ENCODE measurements at places on chromosomes 3 and 15.
A peak's percentile ranks its signal among the peaks of the same experiment; 100 is the strongest.

DNA sequence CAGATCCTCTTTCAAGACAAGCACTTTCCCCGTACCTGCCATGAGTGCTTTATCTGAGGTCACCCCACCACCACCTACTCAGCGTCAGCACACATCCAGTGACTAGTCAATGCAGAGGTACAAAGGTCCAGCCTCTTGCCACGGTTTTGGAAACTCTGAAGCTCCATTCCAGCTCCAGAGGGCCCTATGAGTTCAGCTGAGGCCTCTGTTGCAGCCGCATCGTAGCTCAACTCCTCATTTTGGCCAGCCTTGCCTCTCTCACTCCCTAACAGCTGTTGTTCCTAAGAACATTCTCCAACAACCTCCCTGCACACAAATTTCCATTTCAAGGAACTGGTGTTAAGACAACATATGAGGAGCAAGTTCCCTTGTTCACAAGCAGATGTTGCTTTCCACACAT is 405.1 kb upstream of the PROK2 start:
- no peak for DNase-seq

DNA sequence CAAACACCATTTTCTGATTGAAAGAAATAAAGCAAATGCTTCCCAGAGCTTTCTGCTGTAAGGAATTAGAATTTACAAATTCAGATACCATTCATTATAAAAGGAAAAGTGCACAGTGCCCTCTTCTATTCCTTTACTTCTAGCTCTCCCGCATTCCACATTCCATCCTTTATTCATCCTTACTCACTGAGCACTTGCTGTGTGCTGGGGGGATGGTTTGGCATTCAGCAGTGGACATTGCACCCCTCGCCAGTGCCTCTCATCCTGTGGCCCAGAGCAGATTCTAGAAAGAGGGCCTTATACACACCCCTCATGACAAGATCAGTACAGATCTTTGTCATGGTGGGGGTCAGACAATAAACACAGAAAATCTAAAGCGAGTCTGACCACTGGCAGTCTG is 73.0 kb downstream of the MGLL start:
- no peak for DNase-seq

DNA sequence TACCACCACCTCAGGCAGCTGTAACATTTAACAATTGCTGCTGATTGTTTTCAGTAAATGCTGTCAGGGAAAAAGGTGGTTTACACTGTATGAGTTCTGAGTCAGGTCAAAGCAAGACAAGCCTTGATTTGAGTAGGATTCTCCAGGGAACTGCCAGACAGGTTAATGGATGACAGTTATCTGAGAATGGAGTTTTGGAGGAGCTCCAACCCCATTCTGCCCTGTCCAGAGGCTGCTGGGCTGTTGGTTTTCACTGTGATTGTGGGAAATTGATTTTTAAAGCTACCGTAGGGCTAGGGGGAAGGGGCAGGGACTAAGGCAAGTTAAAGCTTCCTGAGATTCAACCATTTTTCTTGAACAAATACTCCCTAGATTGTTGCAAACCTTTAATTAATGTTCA is 39.9 kb downstream of the TICRR start:
- no peak for DNase-seq

DNA sequence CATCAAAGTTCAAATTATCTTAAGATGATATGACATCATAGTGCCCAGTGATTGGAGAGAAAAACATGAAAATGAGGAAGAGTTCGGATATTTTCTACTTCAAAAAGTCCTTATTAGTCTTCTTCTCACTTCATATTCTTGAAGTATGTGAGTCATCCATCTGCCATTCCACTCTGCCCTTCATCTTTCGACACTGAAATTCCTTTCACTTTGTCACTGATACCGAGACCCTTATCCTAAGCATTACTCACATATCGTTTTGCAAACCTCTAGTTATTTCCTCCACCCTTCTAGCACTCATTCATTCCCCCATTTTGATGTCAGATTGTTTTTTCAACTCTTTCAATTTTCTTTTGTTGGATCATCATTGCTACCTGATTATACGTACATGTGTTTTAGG is 4.0 kb downstream of the OR5H14 start:
- no peak for DNase-seq

GRCh38 chr15:58551764-58552504 is 120.1 kb downstream of the LIPC start:
- no peak for DNase-seq

- no peak for DNase-seq
These were observed 435.7 kb downstream of the NAALADL2 start for GRCh38 chr3:175294793-175295192.

GRCh38 chr3:172869368-172869771 is 118.8 kb downstream of the ECT2 start:
- no peak for DNase-seq

DNA sequence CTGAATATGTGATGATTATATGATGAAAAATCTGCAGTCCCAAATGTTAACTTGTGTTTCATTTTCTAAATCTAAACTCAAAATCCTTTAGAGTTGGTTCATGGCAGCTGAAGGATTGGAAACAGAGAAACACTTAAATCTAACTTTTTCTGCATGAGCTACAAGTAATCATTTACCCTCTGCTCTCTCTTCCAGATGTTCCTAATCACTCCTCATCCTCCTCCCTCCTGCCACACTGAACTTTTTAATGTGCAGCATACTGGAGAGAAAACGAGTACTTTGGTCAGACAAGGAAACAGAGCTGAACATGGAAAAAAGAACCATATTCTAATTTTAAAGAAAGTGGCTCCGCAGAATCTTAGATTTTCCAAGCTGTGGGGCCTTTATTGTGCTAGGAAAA is 321.2 kb upstream of the COL8A1 start:
- DNase-seq, result no peak

DNA sequence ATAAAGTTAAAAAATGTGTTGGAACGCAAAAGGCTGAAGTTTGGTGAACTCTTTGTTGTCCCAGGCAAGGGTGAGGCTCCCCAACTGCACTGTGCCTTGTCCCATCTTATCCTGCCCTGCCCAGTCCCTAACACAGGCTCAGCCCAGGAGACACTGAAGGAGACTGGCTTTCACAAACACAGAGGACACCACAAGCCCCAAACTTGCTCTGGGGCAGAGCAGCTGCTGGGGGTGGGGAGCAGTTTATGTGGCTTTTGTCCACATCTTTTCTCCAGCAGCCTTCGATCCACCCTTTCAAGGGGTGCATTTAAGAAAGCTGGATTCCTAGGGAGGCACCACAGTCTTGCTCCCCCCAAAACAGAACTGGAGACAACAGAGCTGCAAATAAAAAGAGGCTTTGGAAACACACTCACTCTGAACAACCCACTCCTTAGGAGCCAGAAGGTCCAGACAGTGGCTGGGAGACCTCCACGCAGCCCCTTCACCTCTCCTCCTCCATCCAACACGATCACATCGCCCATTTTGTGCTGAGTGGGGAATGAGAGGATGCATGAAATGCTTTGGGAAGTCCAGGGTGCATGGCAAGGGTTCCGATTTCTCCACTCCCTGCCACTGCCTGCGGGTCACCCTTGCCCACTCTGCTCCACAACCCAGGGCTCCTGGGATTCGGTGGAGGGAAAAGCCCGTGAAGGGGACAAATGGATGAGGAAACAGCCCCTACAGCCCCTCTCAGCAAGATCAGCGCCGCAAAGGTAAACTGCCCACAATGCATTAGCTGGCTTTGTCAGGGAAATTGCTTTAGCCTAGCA is 260.5 kb upstream of the TLE3 start:
- no peak for DNase-seq

DNA sequence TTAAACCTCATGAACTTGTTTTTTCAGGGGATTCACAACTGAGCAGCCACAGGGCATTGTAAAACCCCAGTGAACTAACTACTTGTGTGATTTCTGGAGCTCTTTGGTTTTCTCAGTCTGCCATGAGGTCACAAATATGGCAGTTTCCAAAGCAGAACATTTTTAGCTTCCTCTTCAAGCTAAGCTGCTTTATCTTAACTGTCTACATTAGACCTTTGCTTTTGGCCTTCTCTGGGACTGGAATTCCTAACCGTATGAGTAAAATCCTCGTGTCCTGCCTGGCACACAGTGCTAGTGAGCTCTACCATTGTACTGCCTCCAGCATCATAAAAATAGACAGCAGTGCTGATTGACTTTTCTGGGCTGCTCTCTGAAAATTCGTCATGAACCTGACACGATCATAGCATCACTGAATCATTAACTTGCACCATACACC is 22.1 kb downstream of the CDIN1 start:
- DNase-seq, result no peak

DNA sequence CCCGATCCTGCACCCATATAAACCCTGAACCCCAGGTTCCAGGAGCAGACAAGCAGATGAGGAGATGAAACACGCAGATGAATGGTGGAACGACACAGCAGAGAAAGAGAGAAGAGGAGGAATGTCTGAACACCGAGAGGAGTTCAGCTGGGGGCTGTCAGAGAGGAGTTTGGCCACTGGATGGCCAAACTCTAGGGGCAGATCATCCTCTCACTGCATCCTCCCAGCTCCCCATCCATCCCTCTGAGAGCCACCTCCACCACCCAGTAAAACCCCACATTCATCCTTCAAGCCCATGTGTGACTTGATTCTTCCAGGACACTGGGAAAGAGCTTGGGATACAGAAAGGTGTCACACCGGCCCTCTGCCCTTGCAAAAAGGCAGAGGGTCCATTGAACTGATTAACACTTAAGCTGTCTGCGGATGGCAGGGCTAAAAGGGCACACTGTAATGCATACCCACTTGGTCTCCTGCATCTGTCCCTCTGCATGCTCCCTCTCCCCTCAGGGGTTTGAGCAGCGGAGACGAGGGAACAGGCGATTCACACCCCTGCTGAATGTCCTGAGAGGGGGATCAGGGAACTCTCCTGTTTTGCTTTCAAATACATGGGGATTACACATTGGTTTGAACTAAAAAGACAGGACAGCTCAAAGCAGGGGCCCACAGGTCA is 53.8 kb downstream of the TMED3 start:
- DNase-seq, result no peak

DNA sequence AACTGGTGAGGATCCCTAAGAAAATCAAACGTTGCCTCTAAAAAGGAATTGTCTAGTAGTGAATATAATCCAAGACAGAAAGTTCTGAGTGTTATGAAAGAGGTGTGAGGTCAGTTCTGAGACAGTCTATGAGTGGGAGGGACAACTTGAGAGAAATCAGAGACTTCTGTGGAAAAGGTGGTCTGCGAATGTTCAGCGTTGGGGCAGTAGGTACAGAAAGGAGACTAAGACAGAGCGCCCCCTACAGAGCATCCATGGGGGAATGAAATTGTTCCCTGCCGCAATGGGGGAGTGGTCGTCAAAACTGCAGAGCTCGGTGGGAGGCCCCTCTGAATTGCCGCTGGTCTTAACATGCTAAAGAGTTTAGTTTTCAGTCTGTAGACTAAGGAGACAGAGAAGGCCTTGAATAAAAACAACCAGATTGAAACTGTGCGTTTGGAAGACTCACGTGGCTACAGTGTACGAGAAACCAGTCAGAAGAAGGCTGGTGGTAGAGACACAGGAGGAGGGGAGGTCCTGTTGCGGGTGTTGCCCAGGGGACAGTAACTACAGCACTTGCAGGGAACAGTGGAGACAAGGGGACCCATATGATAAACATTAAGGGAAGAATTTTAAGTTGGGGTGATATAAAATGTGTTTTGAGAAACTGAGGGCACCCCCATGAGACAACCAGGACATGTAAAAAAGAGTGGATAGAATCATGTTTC is 6.9 kb downstream of the TNIK start:
- no peak for DNase-seq

- no peak for DNase-seq
These were observed 395.8 kb downstream of the FOXP1 start for GRCh38 chr3:71187715-71188114.

- no peak for DNase-seq
These were observed 11.1 kb upstream of the TSPAN3 start for GRCh38 chr15:77081971-77082370.

GRCh38 chr3:123025642-123026521 is 1.7 kb downstream of the SEMA5B start:
- DNase-seq, result peak; percentile 43

GRCh38 chr3:144622845-144623244 is 651.2 kb downstream of the DIPK2A start:
- DNase-seq, result no peak

- no peak for DNase-seq
These were observed 45.2 kb downstream of the C2CD4B start for GRCh38 chr15:62119874-62120273.

DNA sequence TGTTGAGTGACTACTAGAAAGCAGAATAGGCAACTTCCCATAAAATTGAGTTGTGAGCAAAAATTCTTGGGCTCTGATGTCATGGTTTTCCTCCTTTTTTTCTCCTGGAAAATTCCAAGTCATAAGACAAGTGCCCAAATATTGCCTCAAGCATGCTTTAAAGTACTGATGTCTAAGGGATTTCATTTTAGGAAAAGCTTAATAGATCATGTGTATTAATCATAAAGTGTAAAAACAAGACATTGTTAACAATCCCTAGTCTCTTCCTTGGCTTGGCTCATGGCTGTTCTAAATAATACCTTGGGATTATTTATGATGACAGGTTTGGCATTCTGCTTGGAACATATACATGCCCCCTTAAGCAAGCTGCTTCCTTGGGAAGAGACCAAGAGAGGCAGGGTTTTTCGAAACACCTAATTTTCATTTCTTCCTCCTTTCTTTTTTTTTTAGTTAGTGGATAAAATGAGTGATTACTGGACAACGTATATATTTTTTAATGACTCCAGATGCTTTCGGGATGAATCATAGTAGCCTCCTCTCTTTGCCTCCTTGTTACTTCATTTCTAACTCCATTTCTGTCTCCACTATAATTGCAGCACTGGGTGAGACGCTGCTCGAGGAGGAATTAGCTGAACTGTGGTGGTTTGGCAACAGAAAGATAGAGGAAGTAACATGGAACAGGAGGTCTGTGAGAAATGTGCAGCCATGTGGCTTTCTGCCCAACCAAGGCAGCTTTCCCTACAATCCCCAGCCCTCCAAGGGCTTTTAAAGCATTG is 104.9 kb downstream of the TPRG1 start:
- no peak for DNase-seq

DNA sequence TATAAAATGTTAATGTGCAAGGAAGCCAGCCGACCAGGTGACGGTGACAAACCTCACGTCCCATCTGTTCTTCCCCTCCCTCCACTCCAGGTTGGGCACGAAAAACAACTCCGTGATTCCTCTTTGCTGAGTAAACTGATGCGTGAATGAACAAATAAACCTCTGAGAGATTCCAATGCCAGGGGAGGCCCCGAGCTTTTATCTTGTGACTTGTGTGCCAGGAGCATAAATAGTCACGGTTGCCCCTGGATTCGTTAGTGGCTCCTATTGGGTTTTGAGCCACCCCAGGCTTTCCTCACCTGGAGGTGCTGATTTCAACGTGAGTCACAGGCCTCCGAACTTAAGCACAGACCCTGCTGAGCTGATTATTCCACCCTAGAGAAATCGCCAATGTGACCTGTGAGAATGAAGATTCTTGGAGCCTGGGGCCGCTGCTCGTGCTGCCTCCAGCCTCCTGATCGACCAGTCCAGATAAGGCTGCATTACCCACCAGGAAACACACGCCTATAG is 119.2 kb downstream of the SHQ1 start:
- DNase-seq, result no peak

- DNase-seq, result no peak
These were observed 132.2 kb downstream of the GREM1 start for GRCh38 chr15:32849769-32850668.

DNA sequence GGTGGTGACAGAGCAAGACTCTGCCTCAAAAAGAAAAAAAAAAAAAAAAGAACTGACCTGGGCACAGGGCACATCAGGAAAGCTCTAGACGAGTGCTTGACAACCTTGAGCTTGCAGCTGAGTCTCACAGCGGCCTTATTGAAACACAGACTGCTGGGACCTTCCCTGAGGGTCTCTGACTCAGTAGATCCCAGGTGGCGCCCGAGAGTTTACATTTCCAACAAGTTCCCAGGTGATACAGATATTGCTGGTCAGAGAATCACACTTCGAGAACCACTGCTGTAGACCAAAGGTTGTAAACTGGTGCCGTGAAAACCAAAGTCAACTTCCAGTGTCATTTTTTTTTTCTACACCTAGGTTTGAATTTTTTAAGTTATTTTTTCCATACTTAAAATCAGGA is 573.2 kb upstream of the MDFIC2 start:
- no peak for DNase-seq

Measured in frontal cortex (tissue), 4 donors.